Activated CD8-positive, alpha-beta memory T cell treated with anti-CD3 and anti-CD28 coated beads, Interleukin-2, amount 50 U/mL, for 48 hours (primary cell): ENCODE measurements at places on chromosomes 3 and 15.

GRCh38 chr3:72810063-72810462, 38.2 kb downstream of the SHQ1 start:
- DNase-seq: no peak

GRCh38 chr3:152779653-152780052, 55.3 kb upstream of the P2RY1 start:
- DNase-seq: no peak

DNA sequence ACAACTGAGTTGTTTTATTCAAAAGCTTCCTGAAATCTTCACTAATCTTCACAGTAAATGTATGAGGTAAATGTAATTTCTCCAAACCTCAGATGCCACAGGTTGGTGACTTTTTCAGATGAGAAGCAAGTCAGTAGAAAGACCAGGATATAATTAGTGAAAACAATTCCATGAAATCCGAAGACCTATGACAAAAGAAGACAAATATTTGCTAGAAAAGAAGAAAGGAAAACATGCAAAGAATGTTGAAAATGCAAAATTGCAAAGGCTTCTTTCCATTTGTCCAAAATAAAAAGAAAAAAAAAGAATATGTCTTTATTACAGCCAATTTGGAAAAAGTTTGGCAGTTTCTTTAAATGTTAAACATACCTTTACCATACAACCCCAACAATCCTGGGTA, 88.3 kb upstream of the MYRIP start:
- no peak for DNase-seq

- no peak for DNase-seq
Measured at GRCh38 chr15:27826902-27827714, 272.0 kb downstream of the OCA2 start.

- DNase-seq: no peak
Measured at GRCh38 chr3:85652360-85652759, 693.6 kb downstream of the CADM2 start.

DNA sequence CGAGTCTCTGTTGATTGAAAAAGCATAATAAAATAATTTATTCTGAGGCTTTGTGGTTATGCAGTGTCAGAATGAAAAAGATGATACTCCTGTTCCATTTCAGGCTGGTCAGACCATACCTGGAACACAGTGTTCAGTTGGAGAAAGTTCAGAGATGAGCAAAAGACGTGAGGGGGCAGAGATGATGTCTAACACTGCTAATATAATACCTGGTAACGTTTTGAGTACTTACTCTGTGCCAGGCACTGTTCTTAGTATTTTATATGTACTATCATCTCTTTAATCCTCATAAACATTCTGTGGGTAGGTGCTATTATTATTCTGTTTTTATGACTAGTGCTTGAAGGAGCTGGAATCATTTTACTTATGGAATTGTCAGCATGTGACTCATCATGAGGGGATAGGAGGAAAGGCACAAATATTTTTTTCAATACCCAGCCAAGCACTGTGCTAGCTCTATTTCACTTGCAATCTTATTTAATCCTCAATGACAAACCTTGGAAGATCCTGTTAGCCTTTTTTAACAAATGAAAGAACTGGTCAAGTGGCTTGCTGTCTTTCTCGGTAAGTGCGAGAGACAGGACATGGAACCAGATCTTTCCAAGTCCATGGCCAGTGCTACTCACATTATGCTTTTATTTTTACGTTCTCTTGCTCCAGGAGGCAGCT, 31.8 kb downstream of the IQGAP1 start:
- DNase-seq: no peak

- no peak for DNase-seq
Measured at GRCh38 chr3:121895121-121895520, 920 bp downstream of the SLC15A2 start.

- no peak for DNase-seq
Measured at GRCh38 chr15:71278989-71279756, 163.9 kb downstream of the THSD4 start.

- no peak for DNase-seq
Measured at GRCh38 chr3:132513057-132513456, 84.0 kb upstream of the ACKR4 start.

DNA sequence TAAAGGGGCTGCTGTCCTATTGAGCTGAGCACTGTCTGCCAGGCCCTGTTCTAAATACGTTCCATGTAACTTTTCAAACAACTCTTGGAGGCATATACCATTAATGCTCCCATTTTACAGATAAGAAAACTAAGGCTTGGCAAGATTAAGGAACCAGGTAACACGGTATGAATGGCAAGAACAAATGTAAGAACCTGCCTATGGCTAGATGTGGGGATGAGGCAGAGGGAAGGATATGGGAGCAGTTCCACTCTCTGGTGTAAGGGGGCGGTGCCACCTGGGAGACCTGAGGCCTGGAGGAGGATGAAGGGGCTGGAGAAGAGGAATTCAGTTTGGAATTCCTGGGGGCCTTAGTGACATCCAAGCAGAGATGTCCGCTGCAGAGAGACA, 3.8 kb upstream of the LMAN1L start:
- DNase-seq: no peak

- no peak for DNase-seq
Measured at GRCh38 chr15:71331173-71331572, 215.9 kb downstream of the THSD4 start.

DNA sequence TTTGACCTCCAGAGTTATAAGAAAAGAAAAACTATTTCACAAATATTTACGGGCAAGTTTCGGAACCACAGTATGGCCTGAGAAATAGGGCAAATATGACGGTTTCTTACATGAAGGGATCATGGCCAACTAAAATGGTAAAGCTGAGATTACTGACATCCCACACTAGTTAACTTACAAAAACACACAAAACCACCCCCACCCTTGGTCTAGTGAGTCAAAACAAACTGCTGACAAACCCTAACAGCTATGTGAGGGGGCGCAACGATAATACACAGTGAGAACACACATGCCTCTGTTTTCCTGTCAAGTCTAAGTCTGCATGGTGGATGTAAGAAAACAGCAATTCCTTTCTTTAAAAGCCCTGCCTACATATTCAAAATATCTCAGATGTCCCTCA, 32.3 kb downstream of the CBLB start:
- no peak for DNase-seq

GRCh38 chr15:98802187-98802586, 153.8 kb downstream of the IGF1R start:
- DNase-seq: no peak

- no peak for DNase-seq
Measured at GRCh38 chr15:57017024-57017423, 98.6 kb downstream of the TCF12 start.

- DNase-seq: no peak
Measured at GRCh38 chr15:79858469-79858868, 38.3 kb downstream of the MTHFS start.

- DNase-seq: peak; percentile 43
Measured at GRCh38 chr3:53820756-53821580, 25.3 kb downstream of the CHDH start.

DNA sequence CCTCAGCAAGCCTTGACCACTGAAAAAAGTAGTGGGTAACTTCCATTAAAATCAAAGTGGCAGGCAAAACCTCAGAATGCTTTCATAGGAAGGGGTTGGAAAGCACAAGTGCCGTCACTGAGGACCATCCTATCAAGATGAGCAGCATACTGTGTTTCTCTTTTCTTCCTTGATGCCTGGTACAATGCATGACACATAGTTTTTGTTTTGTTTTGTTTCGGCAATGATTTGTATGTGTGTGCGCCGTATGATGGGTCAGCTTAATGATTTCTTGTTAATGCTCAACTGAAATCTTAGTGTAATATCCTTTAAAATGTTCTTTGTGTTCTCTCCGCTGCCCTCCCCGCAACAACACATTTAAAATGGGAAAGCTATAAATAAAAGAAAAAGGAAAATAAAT, 476.4 kb upstream of the KCNMB2 start:
- no peak for DNase-seq

GRCh38 chr15:65762399-65762798, 29.7 kb downstream of the DENND4A start:
- no peak for DNase-seq

- DNase-seq: no peak
Measured at GRCh38 chr15:34953851-34954250, 15.7 kb downstream of the AQR start.

GRCh38 chr3:11643605-11644087, at the start of gene VGLL4:
VGLL4 (minus strand) TSS chr3:11643915; CDS start chr3:11643518, 397 bp downstream.
- peak; percentile 87 for DNase-seq

GRCh38 chr3:196414469-196414868, 17.8 kb downstream of the UBXN7 start:
- no peak for DNase-seq

GRCh38 chr3:141784531-141784930, 21.3 kb downstream of the GRK7 start:
- DNase-seq: no peak

DNA sequence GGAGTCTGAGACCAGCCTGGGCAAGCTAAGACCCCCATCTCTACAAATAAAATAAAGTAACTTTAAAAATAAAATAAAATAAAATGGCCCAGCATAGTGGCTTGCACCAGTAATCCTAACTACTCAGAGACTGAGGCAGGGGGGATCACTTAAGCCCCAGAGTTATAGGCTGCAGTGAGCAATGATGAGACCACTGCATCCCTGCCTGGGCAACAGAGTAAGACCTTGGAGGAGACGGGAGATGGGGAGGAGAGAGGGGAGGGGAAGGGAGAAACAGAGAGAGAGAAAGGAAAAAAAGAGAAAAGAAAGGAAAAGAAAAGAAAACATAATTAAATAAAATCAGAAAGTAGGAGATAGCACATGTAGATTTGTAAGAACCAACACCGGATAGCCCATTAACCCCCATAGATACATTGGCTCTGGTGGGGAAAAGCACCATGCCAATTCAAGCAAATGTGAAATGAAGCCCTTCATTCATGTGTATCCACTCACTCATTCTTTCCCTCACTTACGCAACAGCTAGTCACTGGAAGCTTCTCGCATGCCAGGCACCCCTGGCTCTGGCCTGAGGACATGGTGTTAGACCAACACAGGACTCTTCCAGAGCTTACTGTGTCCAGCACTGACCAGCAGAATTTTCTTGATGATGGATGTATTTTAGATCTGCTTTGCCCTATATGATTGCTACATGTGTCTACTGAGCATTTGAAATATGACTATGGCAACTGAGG, 183.2 kb downstream of the MAGI1 start:
- no peak for DNase-seq

DNA sequence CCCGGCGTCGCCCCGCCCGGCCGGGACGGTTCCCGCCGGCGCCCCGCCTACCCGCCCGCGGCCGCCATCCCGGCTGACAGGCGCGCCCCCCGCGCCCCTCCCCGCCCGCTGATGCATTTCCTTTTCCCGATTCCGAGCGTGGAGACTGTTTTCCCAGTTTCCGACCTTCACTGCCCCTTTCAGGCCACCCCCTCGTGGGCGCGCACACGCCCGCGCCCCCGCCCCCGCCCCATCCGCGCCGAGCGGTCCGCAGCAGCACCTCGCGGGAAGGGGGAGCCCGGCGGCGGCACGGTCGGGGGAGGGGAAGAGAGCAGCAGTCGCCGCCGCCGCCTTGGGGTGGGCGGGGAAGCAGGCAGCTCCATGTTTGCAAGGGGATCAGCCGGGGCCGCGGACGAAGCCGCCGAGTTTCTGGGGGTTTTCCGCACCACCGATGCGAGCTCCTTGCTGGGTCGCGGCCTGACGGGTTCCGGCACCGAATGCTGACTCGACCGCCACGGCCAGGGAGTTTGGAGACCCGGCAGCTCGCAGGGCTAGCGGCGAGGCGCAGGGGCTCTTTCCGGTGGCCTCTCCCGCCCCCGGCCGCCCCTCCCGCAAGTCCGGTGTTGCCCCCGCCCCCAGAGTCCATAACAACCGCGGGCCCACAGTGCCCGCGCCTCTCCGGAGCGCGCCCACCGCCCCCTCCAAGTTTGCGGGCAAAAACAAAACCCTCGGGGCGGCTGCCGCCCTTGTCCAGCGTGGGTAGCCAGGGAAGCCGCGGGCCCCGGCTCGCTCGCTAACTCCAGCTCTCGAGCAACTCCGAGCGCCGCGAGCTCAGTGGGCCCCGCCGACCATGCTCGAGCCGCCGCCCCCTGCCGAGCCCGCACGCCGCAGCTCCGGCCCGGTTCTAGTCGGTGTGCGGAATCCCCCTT, 3.2 kb upstream of the SIN3A start:
- DNase-seq: peak; percentile 88

GRCh38 chr3:184129012-184129411, 6.1 kb upstream of the EIF2B5 start:
- no peak for DNase-seq

GRCh38 chr15:74044267-74045110, 37.9 kb downstream of the GOLGA6A start:
- DNase-seq: no peak

GRCh38 chr3:165491487-165491886, 295.3 kb upstream of the SLITRK3 start:
- no peak for DNase-seq

DNA sequence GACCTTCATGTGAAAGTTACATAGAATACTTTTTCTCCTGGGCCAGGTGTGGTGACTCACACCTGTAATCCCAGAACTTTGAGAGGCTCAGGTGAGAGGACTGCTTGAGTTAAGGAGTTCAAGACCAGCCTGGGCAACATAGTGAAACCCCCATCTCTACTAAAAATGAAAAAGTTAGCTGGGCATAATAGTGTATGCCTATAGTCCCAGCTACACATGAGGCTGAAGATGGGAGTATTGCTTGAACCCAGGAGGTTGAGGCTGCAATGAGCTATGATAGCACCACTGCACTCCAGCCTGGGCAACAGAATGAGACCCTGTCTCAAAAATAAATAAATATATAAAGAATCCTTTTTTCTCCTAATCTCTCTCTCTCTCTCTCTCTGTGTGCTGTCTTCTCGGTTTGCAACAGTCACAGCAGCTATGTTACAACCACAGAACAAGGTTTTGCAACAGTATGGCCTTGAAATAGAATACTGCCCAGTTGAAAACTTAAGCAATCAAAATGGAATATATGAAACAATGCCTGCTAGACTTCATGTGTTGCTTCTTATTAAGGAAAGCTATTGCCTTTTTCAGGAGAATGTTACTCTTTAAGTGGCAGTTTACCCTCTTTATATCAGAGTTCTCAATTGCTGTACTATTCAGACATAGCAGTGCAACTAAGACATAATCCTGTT, 12.3 kb upstream of the DENND4A start:
- DNase-seq: no peak

DNA sequence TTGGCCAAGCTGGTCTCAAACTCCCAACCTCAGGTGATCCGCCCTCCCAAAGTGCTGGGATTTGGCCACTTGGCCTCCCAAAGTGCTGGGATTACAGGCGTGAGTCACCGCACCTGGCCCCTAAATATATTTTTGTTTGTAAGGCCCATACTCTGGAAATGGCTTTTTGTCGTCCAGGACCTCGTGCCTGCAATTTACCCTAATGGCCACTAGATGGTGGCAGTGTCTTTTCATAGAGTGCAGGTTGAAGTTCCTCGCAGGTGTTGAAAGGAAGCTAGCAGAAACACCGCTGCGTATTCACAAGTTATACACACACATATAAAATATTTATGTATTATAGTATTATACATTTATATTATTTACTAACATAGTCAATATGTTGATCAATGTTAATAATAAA, 97.2 kb downstream of the LRTM1 start:
- DNase-seq: peak; percentile 50
